Left ventricle myocardium inferior (tissue), 1 donor: ENCODE measurements at places on chromosomes 11 and 22.

- DNase-seq, result no peak
Measured at GRCh38 chr11:45022294-45023064, 71.8 kb upstream of the TP53I11 start.

GRCh38 chr11:122877732-122878131 lies 4.8 kb upstream of the JHY start:
- no peak for DNase-seq

DNA sequence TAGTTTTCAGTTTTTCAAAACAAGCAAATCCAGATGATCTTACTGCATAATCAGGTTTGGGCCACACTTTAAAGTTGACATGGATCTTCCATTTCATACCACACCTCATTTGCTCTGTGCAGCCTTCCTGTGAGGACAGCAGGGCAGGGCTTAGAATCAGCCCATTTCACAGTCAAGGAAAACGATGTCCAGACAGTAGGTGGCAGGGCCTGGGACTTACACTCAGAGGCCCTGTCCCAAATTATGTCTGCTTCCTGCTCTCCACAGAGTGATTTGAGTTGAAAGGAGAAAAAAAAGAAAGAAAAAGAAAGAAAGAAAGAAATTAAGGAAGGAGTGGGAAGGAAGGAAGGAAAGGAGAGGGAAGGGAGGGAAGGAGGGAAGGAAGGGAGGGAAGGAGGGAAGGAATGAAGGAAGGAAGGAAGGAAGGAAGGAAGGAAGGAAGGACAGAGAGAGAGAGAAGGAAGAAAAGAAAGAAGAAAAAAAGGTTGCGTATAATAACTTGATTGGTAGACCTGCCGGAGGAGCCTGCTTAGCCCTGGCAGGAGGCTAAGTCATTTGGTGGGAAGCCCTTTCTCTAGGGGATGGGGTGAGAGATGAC lies 23.6 kb downstream of the TSKU start:
- no peak for DNase-seq

- no peak for DNase-seq
Measured at GRCh38 chr11:854601-855329, 12.1 kb downstream of the TSPAN4 start.

GRCh38 chr11:46294365-46295309 lies 17.2 kb downstream of the CREB3L1 start:
- no peak for DNase-seq

- DNase-seq, result no peak
Measured at GRCh38 chr22:23276656-23277582, 96.6 kb downstream of the BCR start.

- DNase-seq, result no peak
Measured at GRCh38 chr11:13721760-13722159, 53.3 kb downstream of the FAR1 start.

GRCh38 chr11:92272651-92273050 lies 48.0 kb downstream of the FAT3 start:
- no peak for DNase-seq

GRCh38 chr11:99505831-99506230 lies 485.1 kb downstream of the CNTN5 start:
- no peak for DNase-seq

DNA sequence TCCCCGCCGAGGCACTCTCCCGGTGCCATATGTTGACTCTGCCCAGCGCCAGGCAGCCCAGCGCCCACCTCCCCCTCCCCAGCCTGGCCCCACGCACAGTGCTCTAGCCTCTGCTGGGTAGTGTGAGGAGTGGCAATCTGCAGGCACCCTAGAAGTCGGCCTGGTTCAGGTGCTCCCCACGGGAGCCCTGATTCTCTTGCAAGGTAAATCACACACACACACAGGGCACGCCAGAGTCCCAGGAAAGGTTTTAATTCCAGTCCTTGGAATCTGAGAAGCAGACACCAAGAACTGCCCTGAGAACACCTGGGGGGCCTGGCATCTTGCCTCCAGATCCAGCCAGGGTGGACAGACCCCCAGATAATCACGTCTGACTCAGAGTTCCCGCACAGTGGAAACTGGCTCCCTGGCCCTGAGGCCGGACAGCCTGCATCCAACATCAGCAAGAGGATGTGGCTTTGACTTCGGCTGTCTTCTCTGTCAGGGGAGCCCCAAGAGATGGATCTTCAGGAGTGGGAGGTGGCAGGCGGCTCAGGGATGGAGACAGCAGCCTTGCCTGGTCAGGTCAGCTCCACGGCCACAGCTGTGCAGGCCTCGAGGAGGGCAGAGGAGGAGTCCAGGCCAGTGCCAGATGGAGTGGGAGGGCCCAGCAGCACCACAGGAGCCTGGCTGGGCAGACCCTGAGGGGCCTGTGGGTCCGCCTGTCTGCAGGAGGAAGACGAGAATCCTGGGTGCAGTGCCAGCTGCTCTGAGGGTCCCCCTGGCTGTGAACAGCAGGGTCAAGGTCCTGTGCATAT lies 1.1 kb upstream of the RIN1 start:
- DNase-seq, result no peak

GRCh38 chr11:121253951-121254350 lies 38.6 kb upstream of the SC5D start:
- DNase-seq, result no peak
